ENCODE measurements at places on chromosomes 3 and 15.

- no peak for DNase-seq
These were observed 4.6 kb downstream of the OR5H15 start for GRCh38 chr3:98171071-98171470.

DNA sequence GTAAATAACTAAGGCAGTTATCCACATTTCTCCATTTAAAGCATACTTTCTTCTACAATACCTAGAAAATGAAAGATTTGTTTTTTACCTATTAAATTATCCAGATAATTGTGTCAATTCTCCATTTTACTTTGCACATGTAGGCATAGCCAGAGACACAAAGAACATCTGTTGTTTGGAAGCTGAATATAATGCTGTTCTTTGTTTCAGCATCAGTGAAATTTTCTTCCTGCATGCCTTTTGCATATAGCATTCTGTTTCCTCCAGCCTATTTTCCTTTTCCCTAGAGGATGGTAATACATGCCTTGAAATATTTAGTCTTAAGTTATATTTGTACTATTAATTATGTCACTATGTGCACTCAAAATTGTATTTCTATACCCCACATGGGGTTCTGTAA lies 233.7 kb downstream of the CNTN6 start:
- no peak for DNase-seq

- no peak for DNase-seq
These were observed 91.0 kb downstream of the BDH1 start for GRCh38 chr3:197464794-197465193.

- no peak for DNase-seq
These were observed 24.3 kb downstream of the DPH3 start for GRCh38 chr3:16240229-16241023.

DNA sequence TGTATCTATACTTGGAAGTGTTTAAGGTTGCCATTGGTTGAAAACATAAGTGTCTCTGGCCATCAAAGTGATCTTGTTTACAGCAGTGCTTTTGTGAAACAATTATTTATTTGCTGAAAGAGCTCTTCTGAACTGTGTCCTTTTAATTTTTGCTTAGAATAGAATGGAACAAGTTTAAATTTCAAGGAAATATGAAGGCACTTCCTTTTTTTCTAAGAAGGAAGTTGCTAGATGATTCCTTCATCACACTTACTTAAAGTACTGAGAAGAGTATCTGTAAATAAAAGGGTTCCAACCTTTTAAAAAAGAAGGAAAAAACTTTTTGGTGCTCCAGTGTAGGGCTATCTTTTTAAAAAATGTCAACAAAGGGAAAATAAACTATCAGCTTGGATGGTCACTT lies 19.7 kb downstream of the B3GNT5 start:
- DNase-seq, result no peak
